ENCODE measurements at places on chromosomes 4 and X. TPM values are rescaled to one million over a fixed set of nuclear protein-coding genes. Genes with fewer than 3 reads are reported as not detected.

Gene SH3TC1
- total RNA-seq, result 17.2 TPM

Gene TNMD
- total RNA-seq, result not detected

Gene TAF7L
- not detected for total RNA-seq

Gene VCX3A
- total RNA-seq, result not detected

Gene NEUROG2
- not detected for total RNA-seq

Gene NAP1L3
- total RNA-seq, result not detected

Gene CT47B1
- not detected for total RNA-seq

Gene RBMXL3
- total RNA-seq, result not detected

- peak; percentile 72 for DNase-seq
- no peaks in the 10 kb centered on the region for H3K27me3 ChIP-seq
- peak overlapping the region; percentile 39 for H3K4me3 ChIP-seq
- H3K36me3 ChIP-seq, result no peaks in the 10 kb centered on the region
Observed at GRCh38 chr4:183722731-183723560, 63.9 kb downstream of the TRAPPC11 start.

GRCh38 chr4:108106186-108106585, 62.5 kb downstream of the LEF1 start:
- H3K4me1 ChIP-seq, result no peaks in the 10 kb centered on the region
- H3K27ac ChIP-seq, result no peak overlapping the region
- no peaks in the 10 kb centered on the region for H3K27me3 ChIP-seq

- no peak for DNase-seq
- no peak overlapping the region for H3K27ac ChIP-seq
- H3K4me3 ChIP-seq, result no peak overlapping the region
- H3K4me1 ChIP-seq, result no peaks in the 10 kb centered on the region
- H3K27me3 ChIP-seq, result no peaks in the 10 kb centered on the region
- no peaks in the 10 kb centered on the region for H3K36me3 ChIP-seq
Observed at GRCh38 chrX:66002824-66003680, 36.8 kb downstream of the VSIG4 start.

GRCh38 chr4:19999276-19999675, 252.4 kb upstream of the SLIT2 start:
- no peak overlapping the region for H3K27ac ChIP-seq
- H3K27me3 ChIP-seq, result no peaks in the 10 kb centered on the region
- no peaks in the 10 kb centered on the region for H3K4me1 ChIP-seq
- H3K36me3 ChIP-seq, result no peaks in the 10 kb centered on the region
- no peak for DNase-seq

DNA sequence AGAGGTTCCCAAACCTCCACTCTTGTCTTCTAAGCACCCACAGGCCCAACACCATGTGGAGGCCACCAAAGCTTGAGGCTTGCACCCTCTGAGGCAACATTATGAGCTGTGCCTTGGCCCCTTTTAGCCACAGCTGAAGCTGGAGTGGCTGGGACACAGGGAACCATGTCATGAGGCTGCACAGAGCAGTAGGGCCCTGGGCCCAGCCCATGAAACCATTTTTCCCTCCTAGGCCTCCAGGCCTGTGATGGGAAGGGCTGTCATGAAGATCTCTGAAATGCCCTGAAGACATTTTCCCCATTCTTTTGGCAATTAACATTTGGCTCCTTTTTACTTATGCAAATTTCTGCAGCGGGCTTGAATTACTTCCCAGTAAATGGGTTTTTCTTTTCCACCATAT, 14.8 kb downstream of the RBMXL3 start:
- no peaks in the 10 kb centered on the region for H3K4me1 ChIP-seq
- no peak overlapping the region for H3K27ac ChIP-seq
- no peak for DNase-seq
- no peaks in the 10 kb centered on the region for H3K36me3 ChIP-seq
- no peaks in the 10 kb centered on the region for H3K27me3 ChIP-seq
- no peak overlapping the region for H3K4me3 ChIP-seq

DNA sequence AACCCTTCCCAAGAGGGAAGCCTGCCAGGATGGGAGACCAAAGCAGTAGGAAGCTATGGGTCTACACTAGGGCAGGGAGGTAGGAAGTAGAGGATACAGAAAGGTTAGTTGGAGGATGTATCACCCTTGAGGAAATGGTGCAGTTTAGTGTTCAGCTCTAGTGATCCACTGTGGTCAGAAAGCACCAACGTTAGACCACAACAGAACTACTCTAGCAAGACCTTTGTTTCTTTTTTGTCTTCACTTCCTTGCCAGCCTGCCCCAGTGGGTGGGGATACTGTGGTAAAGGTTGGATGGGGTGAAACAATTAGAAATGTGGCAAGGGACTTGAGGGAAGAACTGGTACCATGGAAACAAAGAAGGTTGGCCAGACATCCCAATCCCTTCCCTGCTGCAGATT, 83.3 kb downstream of the DDIT4L start:
- no peaks in the 10 kb centered on the region for H3K27me3 ChIP-seq
- H3K36me3 ChIP-seq, result no peaks in the 10 kb centered on the region
- DNase-seq, result no peak
- peaks cover 22% of the 10 kb centered on the region for H3K4me1 ChIP-seq

GRCh38 chrX:75623535-75623934, 100.7 kb upstream of the ZDHHC15 start:
- no peaks in the 10 kb centered on the region for H3K27me3 ChIP-seq
- no peaks in the 10 kb centered on the region for H3K36me3 ChIP-seq

DNA sequence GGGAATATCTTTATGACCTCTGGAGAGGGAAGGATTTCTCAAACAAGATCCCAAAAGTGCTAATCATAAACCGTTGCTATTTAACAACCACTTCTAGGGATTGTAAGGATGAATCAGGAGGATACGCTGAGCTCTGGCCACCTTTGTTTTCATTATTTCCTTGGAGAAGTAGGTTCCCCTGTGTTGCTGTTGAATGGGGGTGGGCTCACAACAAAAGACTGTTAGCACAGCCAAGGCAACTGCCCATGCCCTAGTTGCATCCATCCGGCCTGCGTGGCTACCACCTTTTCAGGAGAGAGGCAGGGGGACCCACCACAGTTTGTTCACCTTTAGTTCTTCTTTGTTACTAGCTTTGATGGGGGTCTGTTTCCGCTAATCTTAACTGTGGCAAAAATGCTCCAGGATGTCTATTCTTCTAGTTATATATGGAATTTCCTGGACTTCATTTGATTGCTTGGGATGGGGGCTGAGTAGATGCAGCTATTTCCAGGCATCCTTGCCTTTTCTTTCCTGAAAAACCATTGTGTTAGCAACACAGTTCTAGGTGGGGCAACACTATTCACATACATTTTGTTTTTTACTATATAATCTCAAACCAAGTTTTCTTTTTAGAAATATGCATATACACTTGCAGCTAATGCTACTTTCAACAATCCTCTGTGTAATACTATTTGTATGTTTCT, 95.4 kb downstream of the KDR start:
- no peaks in the 10 kb centered on the region for H3K27me3 ChIP-seq
- H3K4me1 ChIP-seq, result peaks cover 22% of the 10 kb centered on the region
- DNase-seq, result no peak
- no peak overlapping the region for H3K27ac ChIP-seq
- no peak overlapping the region for H3K4me3 ChIP-seq
- H3K36me3 ChIP-seq, result no peaks in the 10 kb centered on the region

DNA sequence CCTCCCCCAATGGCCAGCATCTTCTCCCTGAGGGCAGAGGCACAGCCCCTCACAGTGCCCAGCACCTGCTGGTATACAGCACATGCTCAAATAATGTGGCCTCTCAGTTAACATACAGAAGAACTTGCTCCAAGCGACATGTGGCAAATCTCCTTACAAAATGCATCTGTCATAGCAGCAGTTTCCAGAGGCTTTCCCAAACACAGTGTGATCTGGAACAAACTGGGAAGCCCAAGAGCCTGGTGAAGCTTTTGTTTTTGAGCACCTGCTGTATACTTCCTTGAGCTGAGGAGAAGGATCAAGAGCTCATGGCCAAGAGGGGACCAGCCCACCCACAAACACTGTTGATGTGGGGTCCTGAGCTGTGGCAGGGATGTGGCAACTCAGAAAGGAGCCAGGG, 34.8 kb upstream of the HTRA3 start:
- no peak overlapping the region for H3K4me3 ChIP-seq
- no peaks in the 10 kb centered on the region for H3K27me3 ChIP-seq
- no peak overlapping the region for H3K27ac ChIP-seq
- H3K4me1 ChIP-seq, result peaks cover 21% of the 10 kb centered on the region
- no peak for DNase-seq
- H3K36me3 ChIP-seq, result peaks cover 1% of the 10 kb centered on the region

DNA sequence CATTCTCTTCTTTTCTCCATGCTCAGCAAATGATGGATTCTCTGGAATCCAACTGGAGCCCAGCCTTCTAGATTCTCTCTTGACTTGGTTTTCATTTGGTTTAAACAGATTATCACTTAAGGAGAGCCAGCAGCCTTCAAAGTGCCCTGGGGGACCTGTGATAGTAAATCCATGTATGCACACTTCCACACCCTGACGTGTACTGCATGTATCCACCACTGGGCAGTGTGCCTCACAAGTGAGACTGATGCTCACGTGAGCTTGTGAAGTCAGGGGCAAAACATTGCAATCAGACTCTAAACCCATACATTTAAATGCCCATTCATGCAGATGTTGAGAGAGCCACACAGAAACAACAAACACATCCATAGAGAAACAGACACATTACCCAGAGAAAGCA, 28.0 kb upstream of the SETD7 start:
- H3K27ac ChIP-seq, result no peak overlapping the region
- H3K4me3 ChIP-seq, result no peak overlapping the region
- H3K36me3 ChIP-seq, result no peaks in the 10 kb centered on the region

- no peaks in the 10 kb centered on the region for H3K36me3 ChIP-seq
- H3K4me3 ChIP-seq, result no peak overlapping the region
- no peaks in the 10 kb centered on the region for H3K27me3 ChIP-seq
- H3K4me1 ChIP-seq, result peaks cover 20% of the 10 kb centered on the region
Observed at GRCh38 chr4:169657470-169658107, 37.2 kb downstream of the CLCN3 start.

GRCh38 chrX:131187206-131187605, 101.9 kb downstream of the IGSF1 start:
- no peak for DNase-seq
- H3K27ac ChIP-seq, result no peak overlapping the region
- no peaks in the 10 kb centered on the region for H3K36me3 ChIP-seq
- H3K27me3 ChIP-seq, result peaks cover 1% of the 10 kb centered on the region
- H3K4me3 ChIP-seq, result no peak overlapping the region

DNA sequence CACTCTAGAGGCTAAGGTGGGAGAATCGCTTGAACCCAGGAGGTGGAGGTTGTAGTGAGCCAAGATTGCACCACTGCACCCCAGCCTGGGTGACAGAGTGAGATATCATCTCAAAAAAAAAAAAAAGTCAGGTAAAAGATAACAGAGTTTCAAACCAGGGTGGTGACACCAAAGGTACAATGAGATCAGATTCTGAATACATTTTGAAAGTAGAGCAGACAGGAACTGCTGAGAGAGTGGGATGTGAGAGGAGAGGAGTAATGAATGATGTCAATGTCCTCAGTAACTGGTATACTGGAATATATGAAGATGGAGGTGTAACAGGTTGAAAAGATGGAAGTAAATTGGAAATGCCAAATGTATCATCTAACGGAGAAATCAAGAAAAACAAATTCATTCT, 135.6 kb downstream of the CAMK2D start:
- DNase-seq, result no peak
- no peaks in the 10 kb centered on the region for H3K27me3 ChIP-seq
- H3K27ac ChIP-seq, result no peak overlapping the region
- H3K36me3 ChIP-seq, result no peaks in the 10 kb centered on the region
- peaks cover 13% of the 10 kb centered on the region for H3K4me1 ChIP-seq

All from Caco-2 (cell line).